GM13977 (cell line): ENCODE measurements at places on chromosomes 12 and 14.

- DNase-seq = peak; percentile 32
Observed at GRCh38 chr14:60212503-60213371, 36.3 kb upstream of the PPM1A start.

DNA sequence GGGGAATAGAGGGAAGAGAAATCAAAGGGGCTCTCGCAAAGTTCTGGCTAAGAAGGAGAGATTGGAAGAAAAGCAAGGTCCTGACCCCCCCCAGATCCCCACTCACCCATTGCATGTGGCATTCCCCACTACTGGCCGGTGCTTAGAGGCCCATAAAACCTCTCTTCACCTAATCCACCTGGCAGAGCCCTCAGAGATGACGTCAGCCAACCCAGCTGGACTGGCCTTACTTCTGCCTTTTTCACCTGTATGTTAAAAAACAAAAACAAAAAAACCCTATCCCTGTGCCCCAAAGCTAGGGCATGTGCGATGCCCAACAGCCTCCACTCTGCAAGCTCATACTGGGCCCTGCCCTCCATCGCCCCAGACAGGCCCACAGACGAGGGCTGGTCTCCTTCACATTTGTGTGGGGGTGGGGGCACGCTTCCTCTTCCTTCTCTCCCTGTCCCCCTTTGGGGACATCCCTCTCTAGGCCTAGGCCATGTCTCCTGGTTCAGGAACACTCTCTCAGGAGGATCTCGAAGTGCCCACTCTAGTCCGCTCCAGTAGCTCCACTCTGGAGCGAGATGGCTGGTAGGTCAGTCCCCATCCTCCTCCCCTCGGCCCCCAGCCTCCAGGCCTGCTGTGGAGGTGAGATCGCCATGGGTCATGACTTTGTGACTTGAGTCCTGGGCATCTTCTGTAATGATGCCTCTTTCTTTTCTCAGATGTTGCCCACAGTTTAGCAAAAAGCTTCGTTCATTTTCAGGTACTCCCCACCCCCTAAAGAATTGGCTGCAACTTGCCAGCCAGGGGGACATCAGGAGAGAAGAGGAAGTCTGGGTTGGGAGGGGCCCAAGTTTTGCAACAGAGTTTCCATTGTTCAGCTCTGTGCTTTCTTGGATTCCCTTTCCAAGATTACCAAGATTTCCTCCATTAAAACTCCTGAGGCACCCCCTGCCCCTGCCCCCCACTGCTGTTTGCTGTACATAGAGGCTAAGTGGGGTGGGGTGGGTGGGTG is 37.0 kb downstream of the FIGNL2 start:
- peak; percentile 23 for DNase-seq

GRCh38 chr14:71665157-71665556 is 267.1 kb upstream of the RGS6 start:
- DNase-seq = no peak

DNA sequence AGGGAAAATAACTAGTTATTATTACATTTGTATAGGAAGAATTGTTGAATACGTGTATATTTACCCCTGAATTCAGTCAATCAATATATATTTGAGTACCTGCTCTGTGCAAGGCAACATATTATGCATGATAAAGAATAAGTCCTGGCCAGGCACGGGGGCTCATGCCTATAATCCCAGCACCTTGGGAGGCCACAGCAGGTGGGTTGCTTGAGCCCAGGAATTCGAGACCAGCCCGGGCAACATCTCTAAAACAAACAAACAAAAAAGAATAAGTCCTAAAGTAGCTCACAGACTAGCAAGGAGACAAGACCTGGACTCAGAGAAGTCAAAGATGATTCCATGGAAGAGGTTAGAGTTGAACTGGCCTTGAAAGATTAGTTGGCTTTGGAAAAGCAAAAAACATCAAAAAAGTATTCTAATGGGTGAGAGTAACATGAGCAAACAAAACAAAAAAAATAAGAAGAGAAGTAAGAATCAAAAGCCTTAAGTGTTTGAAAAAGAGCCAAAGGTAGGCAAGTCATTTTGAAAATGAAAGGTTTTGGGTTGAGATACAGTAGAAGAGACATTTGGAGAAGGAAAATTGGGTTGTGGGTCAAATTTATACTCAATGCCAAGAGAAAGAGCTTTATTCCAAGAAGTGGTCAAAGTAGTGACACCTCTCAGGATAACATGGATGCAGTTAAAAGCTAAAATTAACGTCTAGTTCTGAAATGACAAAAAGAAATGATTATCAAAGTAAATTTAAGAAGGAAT is 115.2 kb upstream of the BCAT1 start:
- DNase-seq = no peak

DNA sequence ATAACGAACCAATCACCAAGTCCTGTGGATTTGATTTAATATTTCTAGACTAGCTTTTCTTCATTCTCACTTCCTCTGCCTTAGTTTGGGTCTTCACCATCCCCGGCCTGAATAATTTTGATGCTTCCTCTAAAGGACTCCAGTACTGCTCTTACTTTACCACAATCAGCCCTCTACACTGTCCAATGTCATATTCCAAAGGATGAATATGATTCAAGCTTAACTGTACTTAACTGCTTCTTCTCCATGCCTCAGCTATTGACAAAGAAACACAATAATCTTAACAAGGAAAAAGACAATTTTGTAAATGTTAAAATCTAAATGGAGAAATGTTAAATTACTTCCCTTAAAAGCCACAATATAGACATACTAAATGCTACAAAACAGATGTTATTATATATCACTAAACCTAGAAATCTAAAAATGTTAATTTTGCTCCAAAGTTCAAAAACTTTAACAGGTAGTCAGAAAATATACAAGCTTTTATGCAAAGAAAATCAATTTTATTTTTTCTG is 70.2 kb downstream of the STXBP6 start:
- DNase-seq = no peak

DNA sequence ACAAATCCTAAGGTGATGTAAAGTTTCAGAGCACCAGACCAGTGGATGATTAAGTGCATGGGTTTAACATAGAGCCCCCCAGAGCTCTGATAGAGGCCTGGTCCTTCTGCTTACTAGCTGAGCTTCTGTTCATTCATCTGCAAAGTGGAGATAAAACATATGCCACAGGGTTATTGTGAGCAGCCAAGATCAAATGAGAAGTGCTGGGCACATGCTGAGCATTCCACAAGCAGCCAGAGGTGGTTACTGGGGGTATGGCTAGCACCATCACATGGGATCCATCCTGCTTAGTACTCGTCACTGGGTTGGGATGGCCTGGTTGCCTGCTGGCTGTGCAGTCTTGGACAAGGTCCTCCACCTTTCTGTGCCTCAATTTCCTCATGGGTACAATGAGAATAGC is 18.0 kb upstream of the SMUG1 start:
- no peak for DNase-seq

GRCh38 chr12:89695100-89695499 is 13.5 kb downstream of the ATP2B1 start:
- no peak for DNase-seq

GRCh38 chr14:51328064-51328771 is 88.2 kb downstream of the TMX1 start:
- DNase-seq = no peak

DNA sequence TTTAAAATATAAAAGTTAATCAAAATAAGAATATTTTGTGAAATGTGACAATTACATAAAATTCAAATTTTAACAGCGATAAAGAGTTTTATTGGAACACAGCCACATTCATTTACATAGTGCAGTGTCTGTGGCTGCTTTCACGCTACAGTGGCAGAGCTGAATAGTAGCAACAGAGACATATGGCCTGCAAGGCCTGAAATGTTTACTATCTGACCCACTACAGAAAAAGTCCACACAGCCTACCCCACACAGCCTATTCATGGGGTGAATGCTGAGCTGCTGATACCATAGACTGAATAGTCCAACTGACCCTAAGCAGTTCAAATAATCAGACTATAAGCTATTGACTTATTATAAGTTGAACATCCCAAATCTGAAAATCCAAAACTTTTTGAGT is 13.2 kb downstream of the GNS start:
- DNase-seq = no peak

- DNase-seq = no peak
Observed at GRCh38 chr12:5648692-5649359, 216.9 kb downstream of the NTF3 start.

DNA sequence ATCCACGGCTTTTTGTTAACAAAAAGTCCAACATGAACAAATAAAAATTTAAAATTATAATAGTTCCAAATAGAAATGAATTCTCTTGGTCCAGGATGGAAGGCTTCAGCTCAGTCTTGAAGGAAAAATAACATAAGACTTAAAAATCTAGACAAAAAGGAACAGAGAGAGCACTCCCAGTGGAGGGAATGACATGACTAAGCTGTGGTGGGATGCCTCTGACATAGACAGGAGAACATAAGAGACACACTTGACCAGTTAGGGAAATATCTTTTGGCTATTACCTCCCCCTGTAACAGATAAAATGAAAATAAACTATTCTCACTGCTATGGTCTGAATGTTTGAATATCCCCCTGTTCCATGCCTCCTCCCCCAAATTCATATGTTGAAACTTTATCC is 106.8 kb downstream of the BBS10 start:
- DNase-seq = no peak

GRCh38 chr12:121781484-121781997 is 11.9 kb downstream of the RHOF start:
- DNase-seq = no peak
